ENCODE measurements at places on chromosomes 2 and 18. TPM values are rescaled to one million over a fixed set of nuclear protein-coding genes. Genes with fewer than 3 reads are reported as not detected.

GRCh38 chr18:22250591-22250996, 81.2 kb downstream of the GATA6 start:
- no peak for DNase-seq

DNA sequence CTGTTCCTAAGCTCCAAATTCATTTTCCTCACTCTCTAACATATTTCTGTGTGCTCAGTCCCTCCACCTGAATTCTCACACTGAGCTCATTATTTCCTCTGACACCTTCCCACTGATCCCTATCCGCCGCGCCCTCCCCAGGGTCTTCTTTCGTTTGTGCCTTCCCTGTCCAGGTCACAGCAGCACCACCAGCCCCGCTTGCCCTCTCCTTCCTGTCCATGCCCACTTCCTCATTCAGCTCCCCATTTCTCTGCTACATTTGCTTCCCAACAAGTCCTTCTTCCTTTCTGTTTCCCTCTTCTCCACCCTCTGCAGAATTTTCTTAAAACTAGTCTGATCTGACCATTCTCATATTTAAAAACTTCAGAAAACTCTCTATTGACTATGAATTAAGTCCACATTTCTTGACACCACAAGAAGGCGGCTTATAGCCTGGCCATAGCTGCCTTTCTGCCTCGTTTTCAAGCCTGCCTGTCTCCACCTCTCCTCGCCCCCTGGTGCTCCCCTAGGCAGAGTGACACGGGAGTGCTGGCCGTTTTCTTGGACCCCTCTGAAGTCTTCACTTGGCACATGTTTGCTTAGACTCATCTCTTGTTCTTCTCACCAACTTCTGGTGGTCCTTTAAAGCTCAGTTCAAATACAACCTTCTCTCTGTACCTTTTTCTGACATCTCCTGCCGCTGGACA, 138.7 kb upstream of the BOD1L2 start:
- DNase-seq = no peak

GRCh38 chr2:113240915-113241911, 37.5 kb downstream of the PAX8 start:
- no peak for DNase-seq

DNA sequence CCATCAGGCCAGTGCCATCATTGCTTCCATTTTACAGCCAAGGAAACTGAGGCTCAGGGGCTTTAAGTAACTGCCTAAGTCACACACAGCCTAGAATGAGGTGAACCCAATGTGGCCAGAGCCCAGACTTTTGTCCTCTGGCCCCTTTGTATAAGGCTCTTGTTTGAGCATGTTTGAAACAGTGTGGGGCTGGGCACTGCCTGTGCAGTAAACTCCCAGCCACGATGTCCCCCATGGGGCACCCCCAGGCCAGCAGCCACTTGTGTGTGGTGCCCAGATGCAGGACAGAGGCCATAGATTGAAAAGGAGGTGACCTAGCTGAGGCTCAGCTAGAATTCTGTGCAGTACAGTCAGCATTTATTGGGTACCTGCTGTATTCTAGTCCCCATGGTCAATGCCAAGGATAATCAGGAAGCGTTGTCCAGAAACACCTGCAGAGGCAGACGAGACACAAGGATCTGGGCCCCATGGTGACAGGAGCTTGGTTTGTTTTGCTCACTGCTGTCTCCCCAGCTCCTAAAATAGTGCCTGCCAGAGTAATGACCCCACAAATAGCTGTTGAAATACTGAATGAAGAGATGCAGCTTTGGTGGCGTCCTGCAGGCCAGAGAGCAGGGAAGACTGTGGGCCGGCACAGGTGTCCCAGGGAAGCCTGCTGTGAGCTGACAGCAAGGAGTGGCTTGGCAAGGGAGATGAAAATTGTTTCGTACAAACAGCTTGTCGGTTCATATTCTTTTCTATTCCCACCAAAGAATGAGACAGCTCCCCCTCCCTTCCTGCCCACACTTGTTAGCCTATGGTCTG, 160.7 kb downstream of the LDLRAD4 start:
- no peak for DNase-seq

DNA sequence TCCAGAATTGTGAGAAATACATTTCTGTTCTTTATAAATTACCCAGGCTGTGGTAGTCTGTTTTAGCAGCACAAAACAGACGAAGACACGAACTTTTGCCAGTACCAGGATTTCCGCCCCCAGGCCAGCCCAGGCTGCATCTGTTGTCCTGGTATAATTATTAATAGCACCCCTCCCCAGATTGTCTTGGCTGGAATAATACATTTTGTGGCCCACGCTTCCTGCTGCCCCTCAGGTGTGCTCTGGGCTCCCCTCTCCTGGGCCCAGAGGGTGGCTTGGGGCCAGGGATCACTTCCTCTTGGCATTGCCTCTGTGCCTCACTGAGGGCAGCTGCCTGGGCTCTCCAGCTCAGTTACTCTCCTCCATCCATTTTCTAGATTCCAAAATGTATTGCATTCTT, 102.1 kb upstream of the HS6ST1 start:
- DNase-seq = no peak

DNA sequence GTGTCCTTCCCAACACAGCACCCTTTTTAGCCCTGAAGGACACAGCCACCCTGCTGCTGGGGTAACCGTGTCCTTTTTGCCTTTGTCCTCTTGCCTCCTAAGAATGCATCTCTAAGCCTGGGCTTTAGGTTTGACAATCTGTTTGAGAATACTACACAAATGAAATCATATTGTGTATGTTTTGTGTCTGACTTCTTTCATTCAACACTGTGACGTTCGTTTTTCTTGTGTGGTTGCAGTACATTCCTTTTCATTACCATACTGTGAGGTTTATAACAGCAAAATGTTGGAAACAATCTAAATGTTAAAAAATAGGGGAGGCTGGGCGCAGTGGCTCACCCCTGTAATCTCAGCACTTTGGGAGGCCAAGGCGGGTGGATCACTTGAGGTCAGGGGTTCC, 11.2 kb downstream of the ASPRV1 start:
- DNase-seq = no peak

- DNase-seq = no peak
Measured at GRCh38 chr2:132825601-132826000, 155.6 kb upstream of the LYPD1 start.

GRCh38 chr2:135663148-135663700, 78.4 kb upstream of the UBXN4 start:
- DNase-seq = no peak

GRCh38 chr2:70496819-70497218, 56.8 kb downstream of the TGFA start:
- DNase-seq = no peak

- no peak for DNase-seq
Measured at GRCh38 chr2:79798776-79799175, 285.9 kb downstream of the CTNNA2 start.

DNA sequence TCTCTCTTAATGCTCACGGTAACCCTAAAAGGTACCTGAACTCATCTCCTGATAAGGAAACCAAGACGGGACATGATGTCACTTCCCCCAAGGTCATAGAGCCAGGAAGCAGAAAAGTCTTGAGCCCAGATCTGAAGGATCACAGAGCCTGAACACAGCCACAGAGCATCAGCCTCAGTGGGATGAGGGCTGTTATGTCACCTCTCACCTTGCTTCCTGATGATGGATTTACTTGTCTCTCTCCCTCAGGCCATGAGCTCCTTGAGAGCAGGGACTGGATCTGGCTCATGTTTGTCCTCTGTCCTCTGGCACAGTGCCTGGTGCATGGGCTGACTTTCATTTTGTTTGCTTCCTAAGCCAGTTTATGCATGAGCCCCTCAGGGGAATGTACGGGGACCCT, 54.2 kb downstream of the SERTAD2 start:
- DNase-seq = no peak

DNA sequence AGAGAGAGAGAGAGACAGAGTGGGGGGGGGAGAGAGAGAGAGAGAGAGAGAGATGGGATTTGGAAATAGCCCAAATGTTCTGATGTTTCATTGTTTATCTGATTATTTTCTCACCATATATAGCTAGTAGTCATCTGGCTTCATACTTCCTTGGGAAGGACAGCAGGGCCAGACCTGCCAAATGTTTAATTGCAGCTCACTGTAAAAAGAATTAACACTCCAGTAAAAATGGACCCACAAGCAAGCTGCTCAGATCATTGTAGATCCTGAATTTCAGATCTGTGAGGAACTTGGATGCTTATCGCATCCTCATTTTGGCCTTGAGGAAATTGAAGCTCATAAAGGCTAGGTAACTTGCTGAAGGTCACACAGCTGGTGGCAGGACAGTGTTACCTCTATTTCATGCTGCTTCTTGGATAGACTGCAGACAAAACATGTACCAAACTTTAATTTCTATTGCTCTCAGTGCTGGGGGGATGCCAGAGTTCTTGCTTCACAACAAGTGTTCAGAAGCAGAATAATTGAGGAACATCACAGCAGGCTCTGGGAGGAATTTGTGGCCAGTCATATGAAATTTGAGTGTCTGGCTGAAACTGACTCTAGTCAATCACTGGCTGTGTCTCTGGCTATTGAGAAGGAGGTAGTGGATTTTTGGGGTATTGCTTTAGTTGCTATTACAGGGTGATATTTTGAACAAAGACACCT, 223.5 kb downstream of the PIK3C3 start:
- no peak for DNase-seq

GRCh38 chr18:56197241-56197859, 441.0 kb downstream of the TXNL1 start:
- DNase-seq = no peak

GRCh38 chr2:30677231-30677630, 130.0 kb downstream of the CAPN13 start:
- DNase-seq = no peak

GRCh38 chr18:22347606-22348511, 69.9 kb downstream of the CTAGE1 start:
- DNase-seq = no peak

DNA sequence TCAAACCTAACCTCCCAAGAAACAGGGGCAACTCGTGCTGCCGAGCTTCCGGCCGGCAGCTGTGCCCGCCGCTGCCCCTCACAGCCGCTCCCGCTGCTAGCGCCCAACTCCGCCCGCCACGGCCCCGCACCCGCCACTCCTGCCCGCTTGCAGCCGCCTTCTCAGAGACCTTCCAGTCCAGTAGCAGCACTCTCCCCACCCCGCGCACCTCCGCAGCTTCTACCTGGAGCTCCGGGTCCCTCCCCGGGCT, 722 bp upstream of the C2orf15 start:
- no peak for DNase-seq

- no peak for DNase-seq
Measured at GRCh38 chr2:86417961-86418360, 23.2 kb upstream of the KDM3A start.

DNA sequence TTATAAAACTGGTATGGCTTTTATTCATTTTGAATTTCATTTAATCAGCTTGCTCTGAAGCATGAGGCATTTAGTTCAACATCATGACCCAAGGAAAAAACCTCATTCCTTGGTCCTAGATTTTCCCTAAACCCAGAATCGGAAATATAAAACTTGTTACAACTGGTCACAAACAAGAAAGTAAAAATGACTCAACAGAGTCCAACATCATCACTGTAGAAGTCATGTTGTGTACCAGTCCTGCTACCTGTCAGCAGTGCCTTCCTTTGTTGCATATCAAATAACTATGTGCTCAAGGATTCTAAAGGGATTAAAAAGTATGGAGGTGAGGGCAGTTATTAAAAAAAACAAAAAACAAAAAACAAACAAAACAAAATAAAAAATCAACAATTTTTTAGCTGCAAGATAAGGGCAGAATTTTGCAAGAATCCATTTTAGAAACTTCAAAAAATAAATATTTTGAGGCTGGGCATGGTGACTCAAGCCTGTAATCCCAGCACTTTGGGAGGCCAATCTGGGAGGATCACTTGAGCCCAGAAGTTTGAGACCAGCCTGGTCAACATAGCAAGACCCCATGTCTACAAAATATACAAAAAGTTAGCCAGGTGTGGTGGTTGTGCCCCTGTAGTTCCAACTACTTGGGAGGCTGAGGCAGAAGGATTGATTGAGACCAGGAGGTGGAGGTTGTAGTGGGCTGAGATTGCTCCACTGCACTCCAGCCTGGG, 18.4 kb downstream of the NCKAP1 start:
- no peak for DNase-seq

DNA sequence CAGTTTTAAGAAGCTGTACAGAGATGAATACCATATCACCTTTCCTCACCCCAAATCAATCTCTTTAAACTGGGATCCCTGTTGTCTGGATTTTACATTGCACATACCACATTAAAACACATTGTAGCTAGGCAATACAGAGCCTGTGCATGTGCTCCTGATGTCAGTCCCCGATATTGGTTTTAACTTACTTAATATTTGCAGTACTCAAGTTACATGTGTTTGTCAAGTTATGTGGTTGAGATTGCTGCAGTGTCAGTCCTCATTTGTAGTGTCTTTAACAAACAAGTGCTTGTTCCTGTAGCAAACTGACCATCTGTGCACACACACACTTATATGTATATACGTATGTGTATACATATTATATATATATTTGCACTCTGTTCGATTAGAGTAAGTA, 10.4 kb upstream of the UBE2E3 start:
- no peak for DNase-seq

DNA sequence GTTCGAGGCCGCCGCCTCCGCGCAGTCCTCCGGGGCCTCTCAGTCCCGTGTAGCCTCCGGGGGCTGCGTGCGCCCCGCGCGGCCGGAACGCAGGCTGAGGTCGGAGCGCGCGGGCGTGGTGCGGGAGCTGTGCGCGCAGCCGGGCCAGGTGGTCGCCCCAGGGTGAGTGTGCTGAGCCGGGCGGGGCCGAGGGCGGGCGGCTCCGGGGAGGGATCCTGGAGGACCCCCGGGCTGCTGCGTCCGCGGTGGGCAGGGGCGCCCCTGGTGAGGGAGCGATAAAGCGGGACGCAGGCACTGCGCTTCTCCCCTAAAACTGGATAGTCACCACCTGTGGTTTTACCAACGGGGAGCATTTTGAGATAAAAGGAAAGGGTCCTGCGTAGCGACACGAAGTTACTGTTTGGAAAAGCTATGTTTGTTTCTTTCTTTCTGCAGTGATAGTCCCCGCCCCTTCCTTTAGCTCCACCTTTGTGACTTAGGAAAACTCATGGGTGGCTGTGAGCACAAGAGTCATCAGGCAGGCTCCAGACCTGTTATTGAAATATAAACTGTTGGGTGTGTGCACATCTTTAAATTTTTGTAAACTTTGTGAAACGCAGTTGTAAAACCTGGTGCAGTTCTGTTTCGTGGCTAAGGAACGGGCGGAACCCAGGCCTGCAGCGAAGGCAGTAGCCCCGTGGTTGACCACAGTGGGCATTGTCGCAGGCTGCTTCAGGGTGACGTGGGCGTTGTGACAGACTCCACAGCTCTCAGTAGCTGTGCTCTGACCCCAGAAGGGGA, 687 bp downstream of the CTDP1 start:
- DNase-seq = no peak

GRCh38 chr2:199716807-199717586, 134.0 kb downstream of the FTCDNL1 start:
- DNase-seq = no peak

CFC1 gene
- total RNA-seq = not detected

CYTIP gene
- 286 TPM for total RNA-seq

EGR4 gene
- total RNA-seq = 0.70 TPM

CDH7 gene
- total RNA-seq = not detected

MERTK gene
- 0.13 TPM for total RNA-seq

DNAJC5G gene
- total RNA-seq = not detected

TUBB8B gene
- total RNA-seq = not detected

DNAJC27 gene
- 19.2 TPM for total RNA-seq

GBX2 gene
- total RNA-seq = not detected

LCT gene
- total RNA-seq = 0.10 TPM
